Fibroblast of skin of back (primary cell): ENCODE measurements at places on chromosomes 4 and X.

GRCh38 chrX:139287155-139287924 lies 243.2 kb upstream of the F9 start:
- no peak for DNase-seq

DNA sequence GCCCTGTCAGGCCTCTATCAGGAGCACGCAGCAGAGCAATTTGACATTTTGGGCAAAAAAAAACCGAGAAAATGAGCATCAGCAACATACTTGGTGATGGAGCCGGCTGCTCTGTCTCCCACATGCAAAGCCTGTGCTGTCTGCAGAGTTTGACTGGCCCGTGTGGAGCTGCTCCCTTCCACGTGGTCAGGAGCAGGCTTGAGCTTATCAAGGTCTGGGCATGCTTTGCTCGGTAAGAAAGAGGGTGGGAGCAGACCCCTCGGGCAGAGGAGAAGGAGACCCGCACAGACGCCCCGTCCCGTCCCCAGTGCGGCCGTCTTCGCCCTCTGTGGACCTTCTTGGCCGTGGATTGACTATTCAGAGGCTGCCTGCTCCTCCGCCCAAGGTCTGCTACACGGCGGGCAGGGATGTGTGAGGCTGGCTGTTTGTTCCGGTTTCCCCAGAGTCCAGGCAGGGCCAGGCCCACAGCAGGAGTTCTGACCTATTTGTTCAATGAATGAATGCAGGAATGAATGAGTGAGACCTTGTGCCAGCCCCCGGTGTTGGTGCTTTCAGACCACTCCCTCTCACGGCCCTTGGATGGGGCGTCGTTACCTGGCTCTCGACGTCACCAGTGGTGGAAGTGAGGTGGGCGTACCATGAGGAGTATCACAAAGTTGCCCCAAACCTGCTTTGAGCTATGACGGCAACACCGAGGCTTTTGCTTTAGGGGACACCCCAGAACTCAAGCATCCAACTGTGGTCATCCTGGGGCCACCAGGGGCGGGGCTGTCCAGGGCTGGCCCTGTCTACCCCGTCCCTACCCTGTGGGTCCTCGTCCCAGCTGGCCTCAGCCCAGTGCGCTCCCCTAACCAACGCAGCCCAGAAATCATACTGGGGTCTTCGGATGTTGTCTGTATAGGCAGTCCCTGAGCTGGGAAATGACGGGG lies 54.7 kb upstream of the ADRA2C start:
- no peak for DNase-seq

DNA sequence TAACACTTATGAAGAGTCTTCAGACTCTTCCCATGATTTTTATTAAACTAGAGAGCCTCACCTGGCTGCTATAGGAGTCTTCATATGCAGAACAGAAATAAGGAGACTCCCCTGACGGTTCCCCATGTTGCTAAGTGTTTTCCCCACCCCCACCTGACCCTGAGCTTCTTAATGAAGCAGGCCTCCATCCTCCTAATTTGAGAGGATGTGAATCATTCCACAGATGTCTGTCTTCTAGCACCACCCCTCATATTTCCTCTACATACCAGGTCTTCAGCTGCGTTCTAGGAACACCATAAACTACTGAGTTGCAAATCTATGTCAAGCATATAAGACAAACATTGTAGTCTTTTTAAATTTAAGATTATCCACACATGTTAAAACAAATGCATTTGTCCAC lies 36.9 kb downstream of the RP2 start:
- DNase-seq, result peak; percentile 31

GRCh38 chr4:75469896-75470295 lies 44.3 kb downstream of the RCHY1 start:
- no peak for DNase-seq

DNA sequence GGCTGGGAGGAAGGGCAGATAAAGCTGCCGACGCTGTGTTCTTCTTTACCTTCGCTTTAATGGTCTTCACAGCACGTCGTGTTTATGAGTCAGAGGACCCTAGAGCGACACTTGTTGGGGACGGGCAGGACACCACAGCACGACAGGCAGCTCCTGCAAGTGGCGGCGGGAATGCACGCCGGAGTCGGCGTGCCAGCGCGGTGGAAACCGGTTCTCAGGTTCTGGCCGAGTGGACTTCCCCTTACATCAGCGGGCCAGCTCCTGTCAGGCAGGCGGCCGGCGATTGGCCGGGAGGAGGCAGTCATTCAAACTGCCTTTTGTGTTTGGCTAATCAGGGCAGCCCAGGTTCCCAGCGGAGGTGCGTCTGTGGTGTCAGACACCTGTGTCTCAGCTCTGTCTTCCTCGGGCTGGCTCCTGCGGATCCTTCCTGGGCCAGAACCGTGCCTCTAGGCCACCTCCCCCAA lies 150.9 kb downstream of the SHROOM3 start:
- peak; percentile 65 for DNase-seq
